Sigmoid colon (tissue), 7 donors: ENCODE measurements at places on chromosomes 1 and 21. TPM values are rescaled to one million over a fixed set of nuclear protein-coding genes. Genes with fewer than 3 reads are reported as not detected.

- no peak for DNase-seq
Observed at GRCh38 chr1:83818916-83819315, 180.0 kb downstream of the TTLL7 start.

- DNase-seq, result peak; percentile 57
Observed at GRCh38 chr1:226981838-226982237, 41.7 kb downstream of the COQ8A start.

GRCh38 chr1:54609301-54609921 is 13.9 kb downstream of the FAM151A start:
- peak; percentile 52 for DNase-seq

- no peak for DNase-seq
Observed at GRCh38 chr1:3654549-3655281, 2.4 kb downstream of the TP73 start.

- DNase-seq, result no peak
Observed at GRCh38 chr21:34882719-34883131, 166.4 kb downstream of the RUNX1 start.

- no peak for DNase-seq
Observed at GRCh38 chr1:33147997-33148314, 33.9 kb downstream of the TRIM62 start.

- DNase-seq, result no peak
Observed at GRCh38 chr1:100834777-100835660, 59.6 kb downstream of the EXTL2 start.

- no peak for DNase-seq
Observed at GRCh38 chr1:205676597-205676996, 3.7 kb downstream of the SLC45A3 start.

- DNase-seq, result no peak
Observed at GRCh38 chr1:9125325-9125724, 3.6 kb downstream of the GPR157 start.

KIF14 gene
- total RNA-seq, result not detected

IL20 gene
- total RNA-seq, result not detected

TSACC gene
- total RNA-seq, result 1.1 TPM

PGBD5 gene
- 0.28 TPM for total RNA-seq

ITLN2 gene
- not detected for total RNA-seq

SAMD11 gene
- 4.6 TPM for total RNA-seq

TENT5C gene
- total RNA-seq, result 5.6 TPM
